Activated CD8-positive, alpha-beta T cell treated with anti-CD3 and anti-CD28 coated beads for 36 hours (primary cell): ENCODE measurements at places on chromosomes 1 and 21.

DNA sequence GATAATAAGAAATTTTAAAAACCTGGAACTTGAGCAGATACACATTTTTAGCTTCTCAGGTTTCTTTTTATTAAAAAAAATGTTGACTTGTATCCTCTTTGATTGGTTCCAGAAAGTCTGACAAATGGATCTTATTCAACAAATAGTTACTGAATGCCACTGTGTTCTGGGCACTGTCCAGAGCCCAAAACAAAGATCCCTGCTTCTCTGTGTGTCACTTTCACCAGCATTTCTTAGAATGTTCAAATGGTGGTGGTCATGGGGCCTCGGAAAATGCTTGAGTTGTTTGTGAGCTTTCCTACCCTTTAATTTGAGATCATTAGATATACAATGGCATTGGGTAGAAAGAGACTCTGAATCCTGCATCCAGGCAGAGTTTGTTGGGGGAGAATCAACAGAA, 19.9 kb downstream of the ACTN2 start:
- no peak for DNase-seq

DNA sequence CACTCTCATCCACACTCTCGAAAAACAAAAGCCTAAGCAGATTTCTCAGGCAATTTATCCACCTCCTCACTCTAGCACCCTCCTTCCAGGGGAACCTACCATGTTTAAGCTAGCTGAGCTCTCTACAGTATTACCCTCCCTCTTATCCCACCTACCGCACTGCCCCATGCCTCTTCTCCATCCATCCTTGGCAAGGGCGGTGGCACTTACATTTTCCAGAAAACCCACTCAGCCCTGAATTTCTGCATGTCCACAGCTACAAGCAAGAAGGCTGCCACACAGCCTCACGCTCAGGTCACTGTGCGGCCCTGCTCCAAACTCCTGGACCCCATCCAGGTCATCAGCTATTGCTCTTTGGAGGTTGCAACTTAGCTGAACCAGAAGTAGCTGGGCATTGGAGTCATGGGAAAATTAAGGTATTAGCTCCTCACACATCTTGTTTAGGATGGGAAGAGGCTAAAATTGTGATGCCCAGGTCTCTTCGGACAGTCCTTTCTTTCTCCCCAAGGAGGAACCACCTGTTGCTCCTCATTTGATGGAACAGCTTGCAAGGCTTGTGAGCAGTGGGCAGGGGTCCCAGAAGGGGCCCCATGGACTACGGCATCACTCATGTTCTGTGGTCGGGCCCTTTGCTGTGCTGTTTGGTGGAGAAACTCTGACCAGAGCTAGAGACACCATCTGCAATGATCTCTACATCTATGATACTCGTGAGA, 1.1 kb downstream of the KLHDC9 start:
- DNase-seq: no peak

DNA sequence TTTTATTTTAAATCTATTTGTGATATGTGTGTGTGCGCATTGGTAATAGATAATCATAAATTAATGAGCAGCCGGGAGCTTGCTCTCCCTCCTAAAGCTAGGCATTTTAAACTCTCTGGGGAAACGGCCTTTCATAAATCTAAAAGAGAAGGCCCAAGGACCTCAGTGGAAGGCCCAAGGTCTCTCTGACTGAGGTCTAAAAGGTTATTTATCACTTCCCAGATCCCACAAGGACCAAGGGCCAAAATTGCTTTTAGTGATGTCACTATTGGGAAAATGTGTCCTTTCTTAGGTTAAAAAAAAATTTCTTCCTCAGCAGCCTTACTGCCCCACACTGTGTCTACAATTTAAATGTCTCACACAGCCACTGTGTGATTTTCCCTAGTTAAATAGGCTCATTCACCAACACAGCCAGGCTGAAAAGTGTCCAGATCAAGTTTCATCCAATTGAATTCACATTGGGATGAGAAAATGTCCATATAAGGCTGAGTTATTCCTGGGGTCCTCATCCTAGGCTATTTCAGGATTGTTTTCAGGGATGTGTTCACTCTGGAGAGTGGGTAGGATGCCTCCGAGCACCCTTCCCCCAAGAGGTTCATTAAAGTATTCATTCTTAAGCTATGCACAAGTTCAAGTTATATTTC, 46.1 kb downstream of the SLC44A3 start:
- no peak for DNase-seq

GRCh38 chr1:42136466-42136865, 16.7 kb upstream of the GUCA2B start:
- DNase-seq: no peak

GRCh38 chr21:30044447-30045064, 104.8 kb upstream of the GRIK1 start:
- peak; percentile 10 for DNase-seq

DNA sequence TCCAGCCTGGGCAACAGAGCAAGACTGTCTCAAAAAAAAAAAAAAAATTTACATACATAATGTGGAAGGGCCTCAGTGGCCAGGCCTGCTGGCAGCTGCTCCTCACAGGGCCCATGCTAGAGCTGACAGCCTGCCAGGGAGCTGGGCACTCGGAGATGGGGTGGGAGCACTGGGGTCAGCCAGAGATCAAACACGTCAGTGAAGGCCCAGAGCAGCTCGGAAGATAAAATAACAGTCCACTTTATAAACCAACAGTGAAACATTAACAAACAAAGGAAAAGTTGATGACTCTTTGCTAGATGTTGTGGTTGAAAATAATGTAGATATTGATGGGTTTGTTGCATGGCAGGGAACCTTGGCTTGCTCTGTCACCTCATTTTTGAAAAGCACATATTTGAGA, 42.7 kb downstream of the ATP5PF start:
- DNase-seq: no peak

GRCh38 chr1:248007778-248008177, 5.7 kb upstream of the OR2L5 start:
- DNase-seq: no peak

- peak; percentile 49 for DNase-seq
Observed at GRCh38 chr1:200535605-200536004, 84.9 kb downstream of the KIF14 start.

- peak; percentile 70 for DNase-seq
Observed at GRCh38 chr1:240611619-240612480, at the start of gene GREM2. Gene GREM2 (minus strand): TSS chr1:240612155. CDS start chr1:240493475, 118,680 bp downstream.

DNA sequence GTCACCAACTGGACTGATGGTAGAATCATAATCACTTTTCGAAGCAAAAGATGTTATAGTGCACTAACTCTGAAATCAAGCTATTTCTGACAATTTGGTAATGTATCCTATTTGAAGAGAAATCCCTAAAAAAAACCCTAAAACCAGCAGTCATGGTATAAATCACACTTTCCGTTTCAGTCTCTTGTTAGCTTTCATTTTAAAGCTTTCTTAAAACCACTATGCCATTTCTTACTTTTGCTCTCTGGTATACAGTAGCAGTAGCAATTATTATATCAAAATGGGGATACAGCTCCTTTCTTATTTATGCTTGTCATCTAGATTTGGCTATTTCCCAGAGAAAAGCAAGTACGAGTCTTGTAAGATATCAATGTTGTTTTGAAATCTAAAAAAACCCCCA, 323.3 kb downstream of the KCTD3 start:
- DNase-seq: no peak

DNA sequence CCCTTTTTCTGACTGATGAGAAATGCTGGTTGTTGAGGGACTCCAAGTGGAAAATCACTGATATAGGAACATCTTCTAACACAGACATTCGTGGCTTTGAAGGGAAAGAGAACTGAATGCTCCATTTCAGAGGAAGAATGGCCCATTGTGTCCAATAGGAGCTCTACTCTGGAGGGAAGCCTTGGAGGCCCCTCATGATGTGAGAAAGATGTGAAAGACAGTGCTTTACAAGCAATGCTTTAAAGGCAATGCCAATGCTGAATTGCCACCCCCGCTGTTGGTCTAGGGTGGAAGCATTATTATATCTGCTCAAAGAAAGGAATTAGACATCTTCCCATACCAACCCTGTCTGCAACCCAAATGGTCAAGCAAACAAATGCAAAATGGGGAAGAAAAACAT, 13.7 kb downstream of the NMNAT2 start:
- no peak for DNase-seq

DNA sequence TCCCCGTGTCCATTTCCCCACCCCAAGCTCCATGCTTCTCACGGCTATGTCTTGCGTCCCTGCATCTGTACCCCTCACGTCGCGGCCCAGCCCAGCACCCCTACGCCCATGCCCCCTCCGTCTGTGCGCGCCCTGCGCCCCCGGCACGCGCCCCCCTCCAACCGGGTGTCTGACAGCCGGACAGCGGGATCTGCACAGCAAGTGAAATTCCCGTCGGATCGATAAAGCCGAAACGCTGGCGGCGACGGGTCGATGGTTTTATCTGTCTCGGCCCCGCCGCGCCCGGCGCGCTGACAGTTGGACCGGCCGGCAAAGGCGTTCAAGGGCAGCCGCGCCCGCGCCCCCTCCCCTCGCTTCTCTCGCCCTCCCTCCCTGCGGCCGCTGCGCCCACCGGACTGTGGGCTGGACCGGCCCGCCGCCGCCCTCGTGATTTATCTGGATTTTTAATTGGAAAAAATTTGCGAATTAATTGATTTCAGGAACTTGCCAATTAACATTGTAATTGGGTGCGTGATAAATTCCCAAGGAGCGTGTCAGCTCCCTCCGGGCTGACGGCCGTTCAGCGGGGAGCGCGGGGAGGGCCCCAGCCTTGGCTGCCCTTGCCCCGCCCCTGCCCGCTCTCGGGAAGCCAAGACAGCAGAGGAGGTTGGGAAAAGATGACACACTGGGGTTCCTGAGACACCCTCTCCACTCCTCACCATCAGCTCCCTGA, 57.1 kb downstream of the TMEM53 start:
- DNase-seq: no peak

GRCh38 chr21:37036177-37036576, 29.7 kb downstream of the RIPPLY3 start:
- DNase-seq: no peak

DNA sequence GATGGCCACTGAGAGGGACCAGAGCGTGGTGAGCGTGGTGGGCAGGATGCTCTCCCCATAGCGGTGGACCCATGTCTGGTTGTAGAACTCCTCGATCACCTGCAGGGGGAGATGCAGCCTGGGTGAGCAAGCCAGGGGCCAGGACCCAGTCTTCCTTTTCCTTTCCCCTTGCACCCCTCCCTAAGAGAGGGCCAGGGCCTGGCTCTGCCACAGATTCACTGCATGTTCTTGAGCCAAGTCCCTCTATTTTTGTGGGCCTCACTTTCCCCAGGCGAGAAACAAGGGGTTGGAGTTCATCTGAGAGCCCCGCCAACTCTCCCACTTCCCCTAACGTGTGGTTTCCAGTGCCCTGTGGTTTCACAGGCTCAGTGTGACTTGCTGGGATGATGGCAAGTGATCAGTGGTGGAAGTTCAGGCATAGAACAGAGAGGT, 27.5 kb downstream of the SLC2A1 start:
- peak; percentile 59 for DNase-seq

- no peak for DNase-seq
Observed at GRCh38 chr1:241171991-241172390, 185.0 kb downstream of the RGS7 start.

DNA sequence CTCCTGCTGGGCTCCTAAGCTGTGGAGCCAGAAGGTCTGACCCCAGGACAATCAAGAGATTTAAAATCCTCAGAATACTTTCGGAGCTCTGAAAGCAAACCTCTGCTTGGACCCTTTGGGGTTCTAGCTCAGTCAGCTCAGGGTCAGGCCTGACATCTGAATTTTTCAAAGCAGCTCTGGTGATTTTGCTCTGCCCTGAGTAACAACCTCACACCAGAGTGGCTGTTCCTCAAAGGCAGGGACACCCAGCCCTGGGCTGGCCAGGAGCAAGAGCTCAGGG, 11.9 kb downstream of the SLC1A7 start:
- no peak for DNase-seq

- no peak for DNase-seq
Observed at GRCh38 chr1:51326839-51327238, 3.5 kb downstream of the TTC39A start.

DNA sequence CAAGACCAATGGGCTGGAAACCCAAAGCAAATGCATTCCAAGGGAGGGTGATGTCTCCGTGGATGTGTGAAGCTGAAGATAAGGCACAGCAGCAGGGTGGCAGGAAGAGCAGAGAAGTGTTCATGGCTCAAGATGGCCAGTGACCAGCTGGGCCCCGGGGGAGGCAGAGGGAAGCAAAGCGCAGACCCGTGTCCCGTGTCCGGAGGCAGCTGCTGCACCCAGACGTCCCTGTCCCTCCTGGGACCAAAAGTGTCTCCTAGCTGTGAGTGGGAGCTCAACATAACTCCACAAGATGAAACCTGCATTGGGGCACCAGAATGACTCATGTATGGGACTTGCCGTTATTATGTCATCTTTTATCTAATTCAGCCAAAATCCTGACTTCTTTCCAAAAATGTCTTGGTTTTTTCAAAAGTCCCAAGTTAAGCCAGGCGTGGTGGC, 118.2 kb downstream of the RIPK4 start:
- no peak for DNase-seq
